T follicular helper cell (primary cell): ENCODE measurements at places on chromosomes 6 and 20.

DNA sequence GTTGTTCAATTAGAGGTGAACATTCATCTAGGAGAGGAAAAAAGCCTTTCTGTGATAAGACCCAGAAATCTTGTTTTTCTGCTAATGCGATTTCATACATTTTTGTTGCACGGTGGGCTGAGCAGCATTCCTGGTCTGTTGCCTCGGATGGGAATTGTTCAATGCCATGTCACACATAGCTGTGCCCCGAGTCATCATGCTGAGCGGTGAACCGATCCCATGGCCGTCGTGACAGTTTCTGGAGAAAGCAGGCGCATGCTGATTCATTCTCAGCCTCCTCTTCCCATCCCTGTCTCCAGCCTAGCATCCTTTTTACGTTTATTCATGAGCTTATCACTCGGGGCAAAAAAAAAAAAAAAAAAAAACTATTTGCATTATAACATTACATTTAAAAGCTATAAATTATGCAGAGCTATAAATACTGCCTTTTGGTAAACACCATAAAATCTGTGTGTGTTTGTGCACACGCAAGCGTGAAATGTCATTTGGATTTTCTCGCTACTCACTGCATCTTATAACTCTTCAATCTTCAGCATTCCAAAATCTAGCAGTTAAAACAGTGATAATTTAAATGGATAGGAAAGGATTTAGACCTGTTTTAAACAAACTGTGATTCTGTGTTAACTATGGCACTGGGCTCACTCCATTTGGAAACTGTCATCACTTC is 58.9 kb upstream of the IFNGR1 start:
- no peak for DNase-seq

DNA sequence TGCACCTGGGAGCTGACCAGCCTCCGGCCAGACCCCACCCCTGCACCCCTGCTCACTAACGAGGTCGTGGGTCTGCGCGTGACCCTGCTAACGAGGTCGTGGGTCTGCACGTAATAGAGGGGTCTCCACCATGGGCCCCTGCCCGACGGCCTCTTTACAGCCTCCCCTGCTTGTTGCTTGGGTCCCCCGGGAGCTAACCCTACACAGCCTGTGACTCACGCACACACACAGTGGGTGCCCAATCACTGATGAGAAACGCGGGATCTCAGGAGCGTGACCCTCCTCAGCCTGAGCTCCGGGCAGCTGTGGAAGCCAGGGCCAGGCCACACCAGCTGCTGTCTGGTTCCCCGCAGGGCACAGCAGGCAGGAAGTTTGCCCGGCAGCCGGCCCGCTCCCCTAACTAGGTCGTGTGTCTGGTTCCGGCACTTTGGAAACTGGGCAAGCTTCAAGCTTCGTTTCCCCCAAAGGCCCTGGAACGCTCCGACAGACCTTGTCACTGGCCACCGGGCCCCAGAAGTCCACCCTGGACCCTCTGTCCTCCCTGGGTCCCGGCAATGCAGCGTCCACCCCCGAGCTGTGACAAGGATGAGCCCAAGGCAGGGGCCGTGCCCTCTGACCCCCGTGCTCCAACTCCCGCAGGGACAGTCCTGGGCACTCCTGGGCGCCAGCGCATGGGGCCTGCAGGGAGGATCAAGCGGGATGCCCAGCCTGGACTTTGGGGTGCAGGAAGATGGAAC is 767 bp downstream of the PTK6 start:
- DNase-seq = no peak

DNA sequence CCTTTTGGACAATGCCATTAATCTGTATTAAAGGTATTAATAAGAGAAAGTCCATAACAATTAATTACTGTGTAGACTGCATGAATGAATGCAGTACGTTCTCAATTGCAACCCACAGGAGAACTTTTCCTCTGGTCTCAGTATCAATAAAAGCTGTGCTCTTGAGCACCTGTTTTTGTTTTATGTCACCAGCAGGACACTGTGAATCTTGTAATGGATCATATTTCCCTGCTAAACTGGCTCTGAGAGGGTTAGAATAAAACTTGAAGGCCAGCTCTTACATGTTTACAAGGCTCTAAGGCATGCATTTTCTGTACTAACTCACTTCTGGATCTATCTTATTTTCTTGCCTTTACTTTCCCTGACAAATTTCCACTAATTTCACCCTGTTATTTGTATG is 214.3 kb upstream of the PLN start:
- DNase-seq = no peak

- no peak for DNase-seq
Observed at GRCh38 chr6:157865249-157865648, 42.2 kb downstream of the SNX9 start.

DNA sequence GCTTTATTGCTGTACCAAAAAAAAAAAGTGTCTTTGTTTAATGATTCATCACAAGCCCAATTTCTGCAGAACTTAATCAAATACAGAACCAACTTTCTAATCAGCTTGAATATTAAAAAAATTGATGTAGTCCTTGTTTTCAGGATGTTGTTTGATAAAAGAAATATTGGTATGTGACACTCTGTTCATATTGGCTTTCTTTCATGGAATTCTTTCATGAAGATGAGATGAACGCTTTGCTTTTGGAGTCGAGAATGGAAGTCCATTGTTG is 184.3 kb downstream of the ZNF217 start:
- no peak for DNase-seq

DNA sequence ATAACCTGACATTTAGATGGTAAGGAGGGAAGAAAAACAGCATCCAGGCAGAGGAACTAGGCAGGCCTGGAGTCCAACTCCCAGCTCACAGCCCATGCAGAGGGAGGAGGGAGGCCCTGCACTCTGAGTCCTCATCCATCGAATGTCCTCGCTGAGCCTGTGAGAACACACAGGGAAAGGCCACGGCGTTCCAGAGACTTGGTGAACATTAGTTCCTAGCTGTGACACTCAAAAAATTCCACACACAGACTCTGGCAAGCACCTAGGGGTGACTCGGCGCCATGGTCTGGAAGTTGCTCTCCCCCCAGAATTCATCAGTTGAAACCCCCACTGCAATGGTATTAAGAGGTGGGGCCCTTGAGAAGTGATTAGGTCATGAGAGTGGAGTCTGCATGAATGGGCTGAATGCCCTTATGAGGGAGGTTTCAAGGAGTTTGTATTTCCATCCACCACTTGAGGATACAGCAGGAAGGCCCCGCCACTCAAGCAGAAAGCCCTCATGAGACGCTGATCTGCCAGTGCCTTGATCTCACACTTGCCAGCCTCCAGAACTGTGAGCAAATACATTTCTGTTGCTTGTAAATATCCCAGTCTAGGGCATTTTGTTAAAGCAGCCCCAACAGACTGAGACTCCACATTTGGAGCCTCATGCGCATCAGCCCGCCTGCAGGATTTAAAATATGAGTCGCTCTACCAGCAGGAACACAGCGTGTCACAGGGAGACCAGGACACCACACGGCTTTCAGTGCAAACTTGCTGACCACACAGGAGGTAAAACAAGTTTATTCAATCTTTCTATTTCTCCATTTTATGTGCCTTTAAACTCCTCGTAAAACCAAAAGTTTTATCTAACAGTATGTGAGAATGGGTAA is 73.9 kb downstream of the WDR27 start:
- DNase-seq = no peak

GRCh38 chr6:109743739-109744138 is 52.6 kb downstream of the FIG4 start:
- DNase-seq = no peak

GRCh38 chr6:159762681-159763293 is 942 bp downstream of the ACAT2 start:
- DNase-seq = peak; percentile 12

GRCh38 chr20:36784900-36785299 is 11.3 kb upstream of the DSN1 start:
- DNase-seq = no peak

- DNase-seq = no peak
Observed at GRCh38 chr6:101276066-101276465, 117.4 kb upstream of the GRIK2 start.
